T-helper 17 cell (primary cell): ENCODE measurements at places on chromosomes 16 and 17.

DNA sequence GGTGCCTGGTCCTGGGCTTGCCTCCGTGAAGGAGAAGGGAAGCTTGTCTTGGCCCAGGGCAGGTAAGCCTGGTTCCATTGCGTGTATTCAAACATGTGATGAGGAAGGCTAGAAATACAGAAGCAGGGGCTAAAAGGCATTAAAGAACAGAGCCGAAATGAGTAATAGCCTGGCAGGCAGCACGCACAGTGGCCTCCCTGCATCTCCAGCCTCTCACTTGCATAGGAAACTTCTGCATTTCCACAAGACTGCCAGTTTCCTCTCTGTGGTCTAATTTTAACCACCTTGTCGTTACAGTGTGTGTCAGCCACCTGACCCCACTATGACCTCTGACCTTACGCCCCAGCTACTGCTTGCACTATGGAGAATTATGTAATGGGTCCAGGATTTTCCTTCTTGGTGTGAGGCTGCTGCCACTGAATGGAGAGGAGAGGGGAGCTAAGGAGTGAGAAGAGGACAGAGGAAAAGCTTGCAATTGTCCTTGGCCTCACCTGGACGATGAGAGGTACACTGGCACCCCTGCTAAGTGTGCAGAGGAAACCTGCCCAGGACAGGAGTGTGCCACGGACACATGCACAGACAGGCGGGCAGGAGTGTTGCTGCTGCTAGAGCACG is 32.8 kb downstream of the HIC1 start:
- no peak for DNase-seq

GRCh38 chr17:13030459-13031300 is 12.9 kb upstream of the ELAC2 start:
- no peak for DNase-seq

GRCh38 chr16:88606148-88606757 is 32.1 kb upstream of the IL17C start:
- DNase-seq, result no peak

DNA sequence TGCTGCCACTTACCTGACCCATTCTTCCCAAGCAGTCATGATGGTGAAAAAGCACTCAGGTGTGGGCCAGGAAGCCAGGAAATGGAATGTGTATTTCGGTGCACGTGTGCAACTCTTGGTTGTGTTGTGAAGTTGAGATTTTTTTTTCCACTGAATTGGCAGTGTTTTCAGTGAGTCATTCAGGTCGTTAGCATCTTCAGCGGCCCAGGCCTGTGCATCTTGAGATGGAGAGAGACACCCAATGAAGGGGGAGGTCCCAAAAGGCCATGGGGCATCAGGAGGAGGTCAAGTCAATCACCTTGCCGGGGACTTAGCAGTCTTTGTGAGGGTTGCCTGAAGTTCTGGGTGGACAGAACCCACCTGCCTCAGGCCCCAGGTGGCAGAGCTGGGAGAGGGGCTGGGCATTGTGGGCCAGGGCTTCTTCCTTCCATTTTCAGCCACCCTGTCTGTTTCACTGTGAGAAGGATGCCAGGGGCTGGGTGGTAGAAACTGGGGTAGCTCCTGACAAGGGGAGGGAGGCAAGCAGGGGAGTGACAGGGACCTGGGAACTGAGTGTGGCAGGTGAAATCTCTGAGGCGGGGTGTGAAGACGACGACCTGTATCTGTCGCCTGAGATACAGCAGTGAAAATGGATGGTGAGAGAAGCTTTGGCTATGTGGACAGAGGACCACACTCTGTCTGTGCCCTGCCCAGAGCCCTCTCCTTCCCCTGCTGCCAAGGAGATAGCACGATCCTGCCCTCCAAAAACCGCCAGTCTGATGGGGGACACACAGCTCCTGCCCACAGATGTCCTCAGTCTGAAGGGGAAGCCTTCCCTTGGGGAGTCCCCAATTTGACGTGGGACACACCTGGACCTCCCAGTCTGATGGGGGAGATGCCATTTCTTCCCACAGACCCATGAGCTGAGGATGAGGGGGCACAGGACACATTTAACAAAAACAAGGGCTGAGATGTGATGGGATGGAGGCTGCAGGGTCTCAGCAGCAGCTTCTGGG is 11.9 kb downstream of the TBKBP1 start:
- DNase-seq, result no peak

DNA sequence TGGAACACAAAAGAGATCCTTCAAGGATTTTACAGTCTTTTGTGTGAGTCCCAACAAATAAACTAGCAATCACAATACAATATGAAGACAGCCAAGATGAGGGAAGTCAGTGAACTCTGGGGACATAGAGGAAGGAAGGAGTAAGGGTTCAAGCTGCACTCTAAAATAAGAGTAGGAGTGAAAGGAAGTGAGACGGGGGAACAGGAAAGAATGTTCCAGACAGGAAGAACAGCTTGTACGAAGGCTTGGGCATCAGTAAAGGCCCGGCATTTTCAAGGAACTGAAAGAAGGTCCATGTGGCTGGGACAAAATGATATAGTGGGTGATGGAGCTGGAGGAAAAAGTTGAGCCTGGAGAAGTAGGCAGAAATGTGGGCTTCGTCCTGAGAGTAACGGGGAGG is 4.5 kb downstream of the CCL17 start:
- DNase-seq, result no peak

DNA sequence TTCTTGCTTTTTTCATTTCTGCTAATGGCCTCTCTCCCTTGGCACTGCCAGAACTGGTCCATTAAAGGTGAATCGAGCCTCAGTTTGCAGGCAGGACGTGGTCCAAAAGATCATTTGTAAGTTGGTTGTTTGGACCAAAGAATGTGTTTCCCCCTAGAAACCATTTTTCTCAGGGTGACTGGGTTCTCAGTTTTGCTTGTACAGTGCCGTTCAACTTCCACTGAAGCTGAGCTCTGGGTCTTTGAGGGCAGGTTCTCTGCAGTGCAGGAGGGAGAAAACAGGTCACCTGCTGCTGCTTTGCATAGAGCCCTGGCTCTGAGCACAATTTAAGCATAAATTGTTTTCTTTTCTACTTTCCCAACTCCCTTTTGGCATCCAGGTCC is 9.0 kb upstream of the AMZ2 start:
- no peak for DNase-seq

- DNase-seq, result no peak
These were observed 9.9 kb downstream of the XYLT2 start for GRCh38 chr17:50355701-50356341.

DNA sequence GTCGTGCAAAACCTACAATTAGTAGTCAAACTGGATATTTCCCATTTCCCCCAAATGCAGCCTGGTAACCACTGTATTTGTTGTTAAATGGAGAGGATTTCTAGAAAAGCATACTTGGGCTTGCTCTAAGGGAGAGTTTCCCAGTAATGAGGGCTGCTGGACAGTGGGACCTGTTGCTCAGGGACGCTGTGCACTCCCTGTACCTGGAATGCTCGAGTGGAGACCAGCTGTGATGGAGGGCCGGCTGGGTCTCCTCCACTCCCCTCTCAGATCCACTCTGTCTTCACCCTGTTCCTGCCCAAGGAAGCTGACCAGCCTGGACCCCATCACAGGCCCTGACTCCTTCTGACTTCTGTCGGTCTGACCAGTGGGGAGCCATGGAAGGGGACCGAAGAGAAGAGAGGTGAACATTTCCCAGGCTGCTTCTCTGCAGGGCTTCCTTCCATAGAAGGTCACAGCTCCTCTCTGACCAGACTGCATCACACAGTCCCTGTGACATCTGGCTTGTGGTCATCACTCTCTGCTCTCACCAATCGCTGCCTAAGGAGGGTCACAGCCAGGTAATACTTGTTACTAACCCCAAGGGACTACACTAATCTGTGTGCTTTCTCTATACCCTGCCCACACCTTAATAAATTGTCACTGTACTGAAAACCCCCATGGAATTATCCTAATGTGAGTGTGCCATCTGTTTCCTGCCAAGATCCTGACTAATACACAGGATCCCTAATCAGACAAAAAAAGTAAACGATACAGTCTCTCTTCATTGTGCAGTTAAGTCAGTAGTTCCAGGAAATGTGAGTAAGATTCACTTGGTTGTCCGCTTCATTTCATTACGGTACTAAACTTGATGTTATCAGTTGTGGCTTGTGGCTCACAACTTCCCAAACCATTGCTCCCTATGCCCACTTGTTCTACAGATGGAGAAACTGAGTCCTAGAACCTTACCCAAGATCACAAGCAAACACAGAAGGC is 102.4 kb downstream of the CCT6B start:
- DNase-seq, result no peak

- no peak for DNase-seq
These were observed 23.7 kb upstream of the NPTX1 start for GRCh38 chr17:80499961-80500665.

DNA sequence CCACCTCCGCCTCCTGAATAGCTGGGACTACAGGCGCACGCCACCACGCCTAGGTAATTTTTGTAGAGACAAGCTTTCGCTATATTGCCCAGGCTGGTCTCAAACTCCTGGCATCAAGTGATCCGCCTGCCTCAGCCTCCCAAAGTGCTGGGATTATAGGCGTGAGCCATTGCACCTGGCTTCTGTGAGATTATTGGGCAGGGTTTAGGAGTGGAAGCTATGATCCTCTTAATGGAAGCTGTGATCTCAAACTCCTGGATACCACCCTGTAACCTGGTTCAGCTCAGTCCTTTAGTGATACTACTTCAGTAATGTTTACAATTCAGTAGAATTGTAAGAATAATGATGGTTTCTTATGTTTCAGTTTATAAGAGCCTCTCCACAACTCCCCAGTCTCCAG is 14.1 kb downstream of the NFE2L1 start:
- no peak for DNase-seq

DNA sequence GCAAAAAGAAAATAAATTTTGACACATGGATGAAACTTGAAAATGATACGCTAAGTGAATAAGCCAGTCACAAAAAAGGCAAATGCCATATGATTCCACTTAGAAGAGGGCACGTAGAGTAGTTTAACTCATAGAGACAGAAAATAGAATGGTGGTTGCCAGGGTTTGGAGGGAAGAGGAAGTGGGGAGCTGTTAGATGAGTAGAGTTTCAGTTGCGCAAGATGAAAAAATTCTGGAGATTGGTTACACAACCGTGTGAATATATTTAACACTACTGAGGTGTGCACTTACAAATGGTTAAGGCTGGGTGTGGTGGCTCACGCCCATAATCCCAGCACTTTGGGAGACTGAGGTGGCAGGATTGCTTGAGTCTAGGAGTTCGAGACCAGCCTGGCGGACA is 93.4 kb upstream of the TMEM132E start:
- no peak for DNase-seq

GRCh38 chr17:57046749-57047148 is 38.3 kb upstream of the AKAP1 start:
- DNase-seq, result no peak

- no peak for DNase-seq
These were observed 16.2 kb downstream of the CLUH start for GRCh38 chr17:2695243-2695960.

GRCh38 chr16:2078691-2079090 is 30.9 kb downstream of the TSC2 start:
- no peak for DNase-seq

DNA sequence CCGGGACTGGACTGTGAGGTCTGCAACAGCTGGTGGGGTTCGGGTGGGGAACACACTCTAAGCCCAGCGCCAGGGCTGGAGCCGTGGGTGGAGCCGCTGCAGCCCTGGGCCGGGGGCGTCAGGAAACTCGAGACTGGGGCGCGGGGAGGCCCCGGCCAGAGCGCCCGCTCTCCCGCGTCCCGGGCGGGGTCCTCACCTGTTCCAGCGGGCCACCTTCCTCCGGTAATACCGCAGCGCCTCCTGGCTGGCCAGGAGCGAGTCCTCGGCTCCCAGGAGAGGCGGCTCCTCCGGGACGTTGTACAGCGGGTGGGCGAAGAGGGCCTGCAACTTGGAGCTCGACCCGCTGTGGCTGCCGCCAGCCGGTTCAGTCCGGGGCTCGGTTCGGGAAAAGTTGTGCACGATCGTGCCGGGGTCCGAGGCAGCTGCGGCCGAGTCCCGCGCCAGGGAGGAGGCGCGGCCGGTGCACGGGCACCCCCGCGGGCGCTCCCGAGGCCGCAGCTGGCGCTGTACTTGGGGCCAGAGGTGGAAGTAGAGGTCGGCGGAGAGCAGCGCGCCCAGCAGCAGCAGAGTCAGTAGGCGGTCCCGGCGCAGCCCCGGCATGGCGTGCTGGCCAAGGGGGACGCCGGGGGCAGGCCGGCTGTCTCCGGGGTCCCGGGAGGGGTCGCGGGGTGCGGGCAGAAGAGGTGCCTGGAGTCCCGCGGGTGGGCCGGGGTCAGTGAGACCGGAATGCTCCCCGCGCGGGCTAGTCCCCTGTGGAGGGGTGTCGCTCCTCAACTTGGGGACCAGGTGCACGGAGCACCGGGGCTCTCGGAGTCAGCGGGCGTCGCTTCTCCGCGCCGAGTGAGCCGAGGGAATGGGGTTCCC is 868 bp downstream of the FAM20A start:
- DNase-seq, result no peak

- no peak for DNase-seq
These were observed 4.9 kb upstream of the PSMD7 start for GRCh38 chr16:74291577-74292208.

DNA sequence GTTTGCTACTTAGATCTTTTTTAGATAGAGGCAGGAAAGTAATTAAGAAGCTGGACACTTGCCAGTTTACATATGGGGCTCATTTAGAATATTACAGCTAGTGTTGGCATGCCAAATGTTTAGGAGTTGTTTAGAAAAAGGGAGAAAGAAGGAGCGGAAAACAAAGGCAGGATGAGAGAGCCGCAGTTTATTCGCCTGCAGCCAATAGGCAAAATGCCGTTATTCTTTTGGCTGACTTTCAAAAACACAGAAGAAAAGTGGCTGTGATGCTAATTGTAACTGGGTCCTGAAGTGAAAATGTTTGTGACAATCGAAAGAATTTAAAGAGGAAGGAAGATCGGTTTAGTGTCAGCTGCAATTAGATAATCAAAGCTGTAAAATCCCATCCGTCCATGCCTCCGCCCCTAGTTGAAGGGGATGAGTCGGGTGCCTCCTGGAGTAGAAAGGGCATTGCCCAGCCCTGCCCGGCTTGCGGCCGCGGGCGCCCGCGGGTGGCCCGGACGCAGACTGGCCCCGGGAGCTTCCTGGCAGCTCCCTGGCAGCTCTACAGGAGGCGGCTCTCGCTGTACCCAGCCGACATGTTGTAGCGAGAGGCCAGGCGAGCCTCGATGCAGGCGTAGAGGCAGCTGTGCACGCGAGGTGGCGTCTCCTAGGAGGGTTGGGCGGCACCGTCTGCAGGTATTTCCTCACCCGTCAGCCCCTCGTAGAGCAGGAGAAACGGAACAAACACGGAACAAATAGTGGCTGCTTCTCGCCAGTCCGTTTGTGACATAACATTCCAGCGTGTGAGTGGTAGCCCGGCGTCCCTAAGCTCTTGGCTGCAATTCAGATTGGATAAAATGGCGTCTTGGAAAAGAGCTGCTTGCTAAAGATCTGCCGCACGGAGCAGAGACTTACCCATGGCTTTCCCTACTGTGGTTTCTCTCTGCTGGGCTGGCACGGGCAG is 82.2 kb downstream of the TNRC6C start:
- peak; percentile 14 for DNase-seq

DNA sequence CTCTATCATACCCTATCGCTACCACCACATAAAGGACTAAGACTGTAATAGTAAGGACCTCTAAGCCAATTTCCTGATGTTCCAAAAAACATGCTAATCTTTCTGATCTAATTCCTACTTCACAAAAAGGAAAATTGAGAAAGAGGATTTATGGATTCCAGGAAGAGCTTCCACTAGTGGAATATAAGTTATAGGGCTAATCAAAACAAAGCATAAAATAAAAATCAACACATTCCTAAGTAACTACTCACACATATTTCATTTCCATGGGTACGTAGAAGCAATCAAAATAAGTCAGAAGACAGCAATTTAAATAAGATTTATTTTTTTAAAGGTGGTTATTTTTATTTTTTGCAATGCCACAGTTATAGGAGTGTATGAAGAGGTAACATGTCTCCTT is 12.4 kb downstream of the CCDC43 start:
- DNase-seq, result no peak
